ENCODE measurements at places on chromosomes 7 and 10.

DNA sequence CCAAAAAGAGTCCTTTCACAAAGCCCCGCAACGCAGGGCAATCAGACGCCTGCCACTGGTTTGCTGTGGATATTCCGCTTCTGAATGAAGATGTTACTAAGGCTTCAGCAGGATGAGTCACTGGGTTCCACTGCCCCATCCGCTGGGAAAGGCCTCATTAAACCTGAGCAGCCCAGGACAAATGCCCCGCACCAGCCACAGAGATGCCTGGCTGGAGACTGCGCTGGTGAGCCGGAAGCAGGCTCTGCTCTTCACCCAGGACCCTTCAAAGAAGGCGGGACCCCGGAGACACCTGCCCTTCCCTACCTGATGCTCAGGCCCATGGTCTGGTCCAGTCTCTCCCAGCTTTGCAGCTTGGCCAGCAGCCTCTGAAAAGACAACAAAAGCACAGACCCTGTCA lies 19.8 kb downstream of the MAD1L1 start:
- no peak for DNase-seq

GRCh38 chr7:84735011-84735410 lies 451.8 kb downstream of the SEMA3D start:
- DNase-seq = no peak

- no peak for DNase-seq
Measured at GRCh38 chr10:32963096-32963495, 5.1 kb upstream of the ITGB1 start.

DNA sequence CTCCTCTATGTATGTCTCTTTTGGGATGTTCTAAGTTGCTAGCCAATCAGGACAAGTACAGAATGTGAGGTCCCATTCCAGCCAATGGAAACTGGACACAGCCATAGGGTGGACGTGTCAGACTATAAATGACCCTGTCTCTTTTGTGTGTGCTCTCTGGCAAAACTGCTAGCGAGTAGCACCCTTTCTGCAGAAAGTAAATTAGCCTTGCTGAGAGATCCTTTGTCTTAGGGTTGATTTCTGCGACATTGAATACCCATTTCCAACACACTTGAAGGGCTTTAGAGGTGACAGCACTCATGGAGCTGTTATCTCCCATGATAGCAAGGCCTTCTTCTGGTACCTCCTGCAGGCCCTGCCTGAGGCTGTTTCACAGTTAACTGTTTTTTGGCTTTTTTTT lies 107.5 kb downstream of the CCNY start:
- DNase-seq = no peak

GRCh38 chr10:2933071-2933470 lies 134.3 kb upstream of the PFKP start:
- DNase-seq = no peak

DNA sequence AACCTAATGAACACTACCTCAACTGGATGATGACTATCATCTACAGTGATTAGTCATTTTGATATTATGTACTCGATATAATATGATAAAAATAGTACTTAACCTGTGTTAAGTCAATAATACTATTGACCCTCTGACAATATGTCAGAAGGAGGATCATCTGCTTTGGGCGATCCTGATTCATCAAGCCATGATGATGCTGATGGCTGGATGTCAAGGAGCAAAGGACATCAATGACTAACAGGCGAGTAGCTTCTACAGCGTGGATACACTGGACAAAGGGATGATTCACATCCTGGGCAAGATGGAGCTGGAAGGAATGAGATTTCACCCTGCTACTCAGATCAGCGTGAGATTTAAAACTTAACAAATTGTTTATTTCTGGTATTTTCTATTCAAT lies 94.4 kb upstream of the SKAP2 start:
- no peak for DNase-seq

- peak; percentile 22 for DNase-seq
Measured at GRCh38 chr10:71696628-71697326, 22.8 kb downstream of the C10orf105 start.

DNA sequence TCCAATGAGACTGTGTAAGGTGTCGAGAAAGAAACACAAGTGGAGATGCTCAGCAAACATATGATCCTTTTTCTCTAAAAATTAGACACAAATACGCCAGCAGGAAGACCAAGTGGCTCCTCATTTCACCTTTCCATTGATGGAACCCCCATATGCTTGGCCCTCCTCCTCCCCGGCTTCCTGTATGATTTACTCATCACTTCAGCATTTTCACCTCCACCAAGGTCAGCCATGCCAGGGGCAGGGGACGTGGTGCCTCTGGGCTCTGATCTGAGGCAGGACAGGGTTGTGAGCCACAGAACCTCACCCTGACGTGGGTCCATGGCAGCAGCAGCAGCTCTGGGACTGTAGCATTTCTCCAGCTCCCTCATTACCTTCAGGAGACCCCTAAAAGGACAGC lies 116.8 kb upstream of the PFKP start:
- DNase-seq = no peak

DNA sequence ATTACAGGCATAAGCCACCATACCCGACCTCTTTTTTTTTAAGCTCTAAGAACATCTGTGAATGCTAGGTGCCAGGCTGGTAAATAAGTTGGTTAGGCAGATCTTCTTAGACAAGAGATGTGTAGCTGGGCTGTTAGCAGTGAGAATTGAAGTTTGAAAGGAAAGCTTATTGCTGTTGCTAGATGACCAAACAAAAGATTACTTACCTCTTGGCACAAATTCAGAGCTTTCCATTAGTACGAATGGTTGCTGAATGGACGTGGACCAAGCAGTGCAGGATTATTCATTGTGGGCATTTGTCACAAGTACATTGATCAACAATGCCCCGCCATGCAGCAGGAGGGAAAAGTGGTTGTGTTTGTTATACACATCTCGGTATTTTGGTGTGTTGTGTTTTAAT lies 131.2 kb downstream of the GFRA1 start:
- DNase-seq = no peak

Measured in activated CD4-positive, CD25-positive, alpha-beta regulatory T cell (primary cell).